ENCODE measurements at places on chromosomes 3 and 15.

DNA sequence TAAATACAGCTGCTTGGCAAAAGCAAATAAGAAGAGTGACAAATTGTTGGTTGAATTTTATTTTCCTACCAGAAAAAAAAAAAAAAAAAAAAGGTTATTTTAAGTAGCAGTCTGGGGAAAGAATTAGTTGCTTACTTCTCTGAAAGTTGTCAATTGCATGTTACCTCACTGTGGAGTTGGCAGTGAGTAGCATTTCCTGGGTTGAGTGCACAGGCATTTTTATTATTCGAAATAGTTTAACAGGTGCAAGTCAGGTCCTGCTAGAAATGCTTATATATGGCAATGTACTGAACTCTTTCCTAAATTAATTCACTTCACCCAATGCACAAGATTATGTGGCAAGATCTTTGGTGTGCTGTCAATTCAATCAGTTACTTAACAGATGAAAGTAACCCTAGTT is 680.6 kb downstream of the EPHA3 start:
- DNase-seq, result no peak

DNA sequence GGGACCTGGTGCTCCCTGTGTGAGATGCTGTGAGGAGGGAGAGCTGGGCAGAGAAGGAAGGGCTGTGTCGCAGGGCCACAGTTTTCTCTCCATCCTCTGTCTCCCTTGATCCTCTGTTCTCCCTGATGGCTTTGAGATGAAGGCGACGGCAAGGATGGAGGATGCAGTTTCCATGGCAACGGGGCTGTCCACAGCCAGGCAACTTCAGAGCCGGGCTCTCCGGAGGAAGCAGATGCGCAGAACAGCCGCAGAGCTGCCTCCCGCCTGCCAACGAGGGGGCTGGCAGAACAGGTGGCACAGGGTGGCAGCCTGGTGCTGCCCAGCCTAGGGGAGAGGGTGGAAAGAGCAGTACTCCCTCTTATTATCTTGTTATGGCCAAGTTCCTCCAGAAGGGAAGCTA is 9.9 kb upstream of the GRM2 start:
- no peak for DNase-seq

GRCh38 chr3:174276826-174277225 is 582.3 kb upstream of the NAALADL2 start:
- DNase-seq, result no peak

DNA sequence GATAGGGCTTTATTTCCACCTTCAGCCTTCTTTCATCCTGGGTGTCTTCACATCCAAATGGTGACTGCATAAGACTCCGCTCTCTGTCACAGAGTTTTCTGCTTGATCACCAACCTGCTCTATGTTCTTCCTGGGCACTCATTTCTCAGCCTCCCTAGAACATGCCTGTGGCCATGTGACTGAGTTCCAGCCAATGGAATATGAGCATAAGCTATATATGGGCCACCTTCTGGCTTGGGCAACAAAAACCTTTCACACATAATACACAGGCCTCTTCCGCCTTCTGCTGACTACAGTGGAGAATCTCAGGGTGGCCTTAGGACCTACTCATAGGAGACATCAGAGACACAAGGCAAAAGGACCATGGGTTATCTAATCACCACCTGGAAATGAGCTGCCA is 51.2 kb upstream of the MED12L start:
- DNase-seq, result no peak

- peak; percentile 50 for DNase-seq
Measured at GRCh38 chr3:190883973-190884832, 21.7 kb upstream of the GMNC start.

- no peak for DNase-seq
Measured at GRCh38 chr3:59243476-59243875, 193.7 kb upstream of the CFAP20DC start.

DNA sequence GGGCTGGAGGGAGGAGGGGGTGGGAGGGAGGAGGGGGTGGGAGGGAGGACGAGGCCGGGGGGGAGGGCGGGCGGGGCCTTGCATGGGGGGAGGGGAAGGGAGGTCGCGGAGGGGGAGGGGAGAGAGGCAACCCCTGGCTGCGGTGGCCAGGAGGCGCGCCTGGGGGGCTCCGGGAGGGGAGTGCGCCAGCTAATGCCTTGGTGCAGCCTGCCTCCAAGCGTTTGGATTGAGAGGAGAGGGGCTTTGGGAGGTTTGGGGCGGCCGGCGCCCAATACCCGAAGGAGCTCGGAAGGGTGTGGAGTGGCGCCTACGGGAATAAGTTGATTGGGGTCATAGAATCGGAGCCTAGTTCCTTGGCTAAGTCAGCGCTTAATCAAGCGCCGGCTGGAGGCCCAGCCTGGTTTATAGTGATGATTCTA is 557 bp downstream of the TFG start:
- no peak for DNase-seq

GRCh38 chr3:89186456-89186855 is 79.0 kb downstream of the EPHA3 start:
- DNase-seq, result no peak

DNA sequence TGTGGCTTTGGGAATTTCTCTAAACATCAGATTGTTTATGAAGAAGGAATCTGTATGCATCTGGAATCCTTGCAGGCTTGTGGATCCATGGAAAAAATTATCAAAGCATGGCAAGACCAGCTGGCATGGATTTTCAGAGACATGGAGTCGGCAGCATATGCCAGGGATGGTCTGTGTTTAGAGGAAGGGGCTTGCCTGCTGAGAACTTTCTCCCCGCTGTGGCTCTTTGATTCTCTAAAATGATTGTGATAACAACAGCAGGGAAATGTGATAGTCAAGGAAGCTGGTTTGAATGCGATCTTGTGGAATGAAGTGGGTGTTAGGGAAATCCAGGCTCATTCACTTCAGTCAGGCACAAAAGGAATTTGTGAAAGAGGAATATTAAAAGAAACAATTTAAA is 245.7 kb upstream of the THRB start:
- no peak for DNase-seq

DNA sequence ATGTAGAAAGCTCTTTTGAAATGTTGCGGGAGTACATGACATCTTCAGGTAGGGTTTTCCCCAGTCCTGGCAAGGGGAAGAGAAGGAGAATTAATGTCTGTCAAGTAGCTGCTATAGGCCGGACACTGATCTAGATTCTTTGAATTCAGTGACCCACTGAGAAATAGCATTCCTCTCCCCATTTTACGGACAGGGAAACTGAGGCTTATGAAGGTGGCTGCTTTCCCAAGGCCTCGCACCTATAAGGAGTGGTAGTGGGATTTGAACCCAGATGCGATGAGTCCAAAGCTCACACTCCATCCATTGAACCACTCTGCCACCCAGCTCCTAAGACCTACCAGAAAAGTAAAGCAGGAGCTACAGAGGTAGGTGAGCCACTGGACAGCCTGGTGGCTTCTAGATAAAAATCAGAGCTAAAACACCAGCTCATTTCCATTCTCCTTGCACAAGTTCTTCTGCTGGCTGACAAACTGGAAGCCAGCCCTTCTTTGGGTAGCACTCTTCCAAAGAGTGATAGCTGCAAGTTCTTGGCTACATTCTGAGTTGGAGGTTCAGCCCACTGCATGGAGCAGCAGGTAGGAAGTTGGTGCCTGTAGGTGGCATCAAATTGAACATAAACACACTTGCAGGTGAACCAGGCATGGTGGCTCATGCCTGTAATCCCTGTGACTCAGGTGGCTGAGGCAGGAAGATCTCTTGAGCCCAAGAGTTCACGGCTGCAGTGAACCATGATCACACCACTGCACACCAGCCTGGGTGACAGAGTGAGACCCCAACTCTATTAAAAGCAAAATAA is 22.0 kb downstream of the ZNF710 start:
- no peak for DNase-seq

GRCh38 chr3:147618691-147619090 is 209.5 kb downstream of the ZIC1 start:
- no peak for DNase-seq

GRCh38 chr3:14546041-14546440 is 5.9 kb upstream of the GRIP2 start:
- DNase-seq, result no peak

DNA sequence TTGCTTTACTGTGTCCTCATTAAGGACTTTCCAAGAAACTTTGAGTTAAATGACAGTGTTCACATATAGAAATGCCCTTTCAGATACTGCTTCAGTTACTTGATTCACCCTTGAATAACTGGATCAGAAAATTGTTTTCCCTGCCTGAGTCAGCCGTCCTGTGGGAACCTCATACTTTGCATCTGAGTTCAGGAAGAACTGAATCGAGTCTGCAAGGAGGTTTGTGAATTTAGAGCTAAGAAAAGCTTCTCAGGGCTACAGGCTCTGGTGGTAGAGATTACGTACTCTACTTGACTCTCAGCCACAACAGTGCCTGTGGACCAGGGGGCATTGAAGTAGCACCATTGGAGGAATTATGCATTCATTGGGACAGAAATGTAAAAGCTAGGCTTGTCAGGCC is 252.4 kb upstream of the C2CD4B start:
- DNase-seq, result no peak

GRCh38 chr3:123664753-123665152 is 79.9 kb upstream of the HACD2 start:
- no peak for DNase-seq

- no peak for DNase-seq
Measured at GRCh38 chr3:137925080-137925479, 84.9 kb upstream of the CLDN18 start.

GRCh38 chr3:189056646-189057335 is 115.0 kb upstream of the TPRG1 start:
- DNase-seq, result no peak

- DNase-seq, result peak; percentile 90
Measured at GRCh38 chr15:40102897-40103858, 5.5 kb downstream of the BMF start.

GRCh38 chr3:111906656-111907055 is 47.6 kb downstream of the PHLDB2 start:
- DNase-seq, result peak; percentile 71

Data from H4 (cell line).